Posterior vena cava (tissue), 2 donors: ENCODE measurements at places on chromosomes 11 and 22.
A peak's percentile ranks its signal among the peaks of the same experiment; 100 is the strongest.

DNA sequence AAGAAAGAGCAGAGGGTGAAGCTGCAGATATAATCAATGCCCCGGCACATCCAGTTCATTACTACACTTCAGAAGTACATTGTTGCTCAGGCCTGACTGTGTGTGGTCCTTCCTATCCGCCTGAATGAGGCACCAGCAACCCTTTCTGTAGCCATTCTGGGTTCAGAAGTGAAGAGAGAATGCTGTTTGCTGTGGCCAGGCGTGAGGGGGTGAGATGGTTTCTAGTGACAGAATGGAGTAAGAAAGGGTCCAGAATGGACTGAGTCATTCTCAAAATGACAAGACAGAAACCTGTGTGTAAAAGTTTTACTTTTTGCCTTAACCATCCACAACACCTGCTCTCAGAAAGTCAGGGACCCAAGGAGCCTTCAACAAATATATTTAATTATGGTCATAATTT lies 334.8 kb downstream of the GUCY1A2 start:
- DNase-seq, result no peak

DNA sequence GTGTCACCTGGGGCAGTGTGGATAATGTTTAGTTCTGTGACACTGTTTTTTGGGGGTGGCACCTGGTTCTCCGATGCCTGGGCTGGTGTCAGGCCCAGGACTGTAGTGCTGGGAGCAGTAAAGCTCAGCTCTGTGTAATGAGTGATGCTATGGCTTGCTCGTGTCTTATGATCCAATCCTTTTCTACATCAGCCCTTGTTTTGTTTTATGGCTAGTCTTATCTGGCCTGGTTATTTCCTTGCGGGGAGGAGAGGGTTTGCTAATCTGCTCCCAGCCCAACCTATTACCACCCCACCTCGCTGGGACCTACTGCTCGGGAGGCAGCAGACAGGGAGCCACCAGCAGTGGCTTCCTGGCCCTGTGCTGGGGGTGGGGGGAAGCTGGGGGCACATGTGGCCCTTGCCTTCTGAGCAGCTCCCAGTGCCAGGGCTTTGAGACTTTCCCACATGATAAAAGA lies 35.0 kb upstream of the TPBGL start:
- peak; percentile 23 for DNase-seq

GRCh38 chr11:62708793-62709192 lies 1.3 kb downstream of the GNG3 start:
- no peak for DNase-seq

GRCh38 chr22:23214398-23214797 lies 34.1 kb downstream of the BCR start:
- no peak for DNase-seq

- no peak for DNase-seq
These were observed 698.1 kb downstream of the NTM start for GRCh38 chr11:132068556-132068955.

- DNase-seq, result no peak
These were observed 217.7 kb upstream of the CTSC start for GRCh38 chr11:88555018-88555828.

DNA sequence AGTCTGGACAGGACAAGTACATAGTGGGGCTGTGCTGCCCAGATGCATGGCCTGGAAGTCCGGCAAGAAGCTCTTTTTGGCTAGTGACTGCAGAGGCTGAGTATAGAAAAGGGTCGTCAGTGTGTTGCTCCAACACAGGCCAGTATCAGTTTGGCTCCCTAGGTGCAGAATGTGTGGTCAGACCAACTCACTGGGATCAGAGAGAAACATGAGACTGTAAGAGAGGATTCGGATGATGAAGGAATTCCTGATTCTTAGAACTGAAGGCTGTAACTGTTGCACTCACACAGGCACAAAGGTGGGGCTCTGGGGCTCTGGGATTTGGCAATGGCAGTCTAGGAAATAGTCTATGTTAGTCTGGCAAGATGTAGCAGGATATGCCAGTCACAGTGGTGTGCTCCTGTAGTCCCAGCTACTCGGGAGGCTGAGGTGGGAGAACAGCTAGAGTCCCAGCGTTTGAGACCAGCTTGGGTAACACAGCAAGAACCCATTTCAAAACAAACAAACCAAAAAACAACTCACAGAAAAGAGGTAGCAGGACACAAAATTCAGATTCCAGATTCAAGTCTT lies 11.1 kb upstream of the UPB1 start:
- no peak for DNase-seq

GRCh38 chr11:107785401-107785800 lies 73.2 kb downstream of the SLC35F2 start:
- DNase-seq, result no peak

DNA sequence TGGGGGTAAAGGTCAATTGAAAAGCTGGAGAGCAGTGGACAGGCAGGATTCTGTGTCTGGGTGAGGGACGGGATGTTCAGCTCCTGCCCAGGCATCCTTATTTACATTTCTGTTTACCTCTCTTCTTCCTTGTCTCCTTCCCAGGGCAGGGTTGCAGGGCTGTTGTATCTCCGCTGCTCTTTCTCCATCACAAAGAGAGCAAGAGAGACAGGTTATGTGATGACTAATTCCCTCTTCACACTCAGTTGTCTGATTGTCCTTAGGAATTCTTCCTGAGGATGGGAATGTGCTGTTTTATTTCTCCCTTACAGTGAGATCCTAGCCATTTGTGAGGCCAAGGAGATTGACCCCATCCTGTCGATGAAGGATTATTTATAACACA lies 104.9 kb downstream of the VPREB1 start:
- no peak for DNase-seq

GRCh38 chr11:74592441-74593362 lies at the start of gene POLD3:
TSS of gene POLD3 (plus strand) at chr11:74592582. CDS start at chr11:74592659, 77 bp downstream.
- peak; percentile 99 for DNase-seq

GRCh38 chr11:1491379-1491778 lies 4.8 kb upstream of the MOB2 start:
- no peak for DNase-seq

DNA sequence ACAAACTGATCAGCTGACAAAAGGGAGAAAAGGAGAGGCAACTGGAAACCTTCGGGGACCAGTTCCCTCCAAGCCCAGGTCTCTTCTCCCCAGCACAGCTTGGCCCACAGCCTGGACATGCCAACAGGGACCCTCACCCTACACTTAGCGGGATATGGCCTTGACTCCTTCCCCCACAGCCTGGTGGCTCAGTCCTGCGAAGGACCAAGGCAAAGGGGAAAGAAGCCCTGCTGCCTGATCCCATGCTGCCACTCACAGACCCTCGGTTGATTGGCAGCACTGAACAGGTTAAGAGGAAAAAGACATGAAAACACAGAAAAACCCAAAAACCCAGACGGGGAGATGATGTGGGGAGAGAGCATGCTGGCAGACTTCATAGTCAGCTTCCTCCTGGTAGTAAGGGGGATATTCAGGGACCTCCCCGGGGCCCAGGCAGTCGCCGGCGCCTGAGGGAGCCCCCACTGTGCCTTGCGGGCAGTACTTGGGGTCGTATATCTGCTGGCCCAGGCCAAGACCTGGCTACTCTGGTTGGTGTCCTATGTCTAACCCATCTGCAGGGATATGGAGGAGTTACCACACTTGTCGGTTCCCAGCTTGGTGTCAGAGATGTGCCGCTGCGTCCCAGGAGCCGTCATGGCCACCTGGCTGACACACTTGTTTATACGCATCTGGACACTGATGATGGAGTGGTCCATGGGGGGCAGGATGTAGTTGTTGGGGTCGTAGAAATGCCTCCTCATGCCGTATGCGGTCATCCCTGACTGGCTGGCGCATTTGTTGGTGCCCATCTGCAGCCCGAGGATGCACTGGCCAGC lies 34.2 kb upstream of the HORMAD2 start:
- DNase-seq, result no peak

DNA sequence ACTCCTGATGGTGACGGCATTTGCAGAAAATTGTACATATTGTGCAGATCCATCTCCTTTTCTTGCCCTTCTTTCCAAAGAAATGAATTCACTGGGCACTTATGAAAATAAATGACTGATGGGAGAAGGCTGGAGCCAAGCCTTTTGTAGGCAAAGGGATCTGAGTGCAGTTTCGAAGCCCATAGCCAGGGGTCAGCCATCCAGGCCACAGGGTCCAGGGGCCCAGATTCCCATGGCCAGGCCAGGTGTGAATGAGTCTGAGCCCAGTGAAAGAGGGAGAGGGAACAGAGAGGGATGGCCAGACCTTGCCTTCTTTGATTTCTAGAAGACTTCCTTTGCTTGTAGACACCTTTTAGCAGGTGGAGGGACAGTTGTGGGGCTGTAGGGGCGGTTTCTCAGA lies 209.1 kb downstream of the KIRREL3 start:
- no peak for DNase-seq

- DNase-seq, result no peak
These were observed 67.3 kb upstream of the NUP50 start for GRCh38 chr22:45096256-45096907.

- DNase-seq, result no peak
These were observed 55.6 kb downstream of the ARHGEF12 start for GRCh38 chr11:120391854-120392253.

DNA sequence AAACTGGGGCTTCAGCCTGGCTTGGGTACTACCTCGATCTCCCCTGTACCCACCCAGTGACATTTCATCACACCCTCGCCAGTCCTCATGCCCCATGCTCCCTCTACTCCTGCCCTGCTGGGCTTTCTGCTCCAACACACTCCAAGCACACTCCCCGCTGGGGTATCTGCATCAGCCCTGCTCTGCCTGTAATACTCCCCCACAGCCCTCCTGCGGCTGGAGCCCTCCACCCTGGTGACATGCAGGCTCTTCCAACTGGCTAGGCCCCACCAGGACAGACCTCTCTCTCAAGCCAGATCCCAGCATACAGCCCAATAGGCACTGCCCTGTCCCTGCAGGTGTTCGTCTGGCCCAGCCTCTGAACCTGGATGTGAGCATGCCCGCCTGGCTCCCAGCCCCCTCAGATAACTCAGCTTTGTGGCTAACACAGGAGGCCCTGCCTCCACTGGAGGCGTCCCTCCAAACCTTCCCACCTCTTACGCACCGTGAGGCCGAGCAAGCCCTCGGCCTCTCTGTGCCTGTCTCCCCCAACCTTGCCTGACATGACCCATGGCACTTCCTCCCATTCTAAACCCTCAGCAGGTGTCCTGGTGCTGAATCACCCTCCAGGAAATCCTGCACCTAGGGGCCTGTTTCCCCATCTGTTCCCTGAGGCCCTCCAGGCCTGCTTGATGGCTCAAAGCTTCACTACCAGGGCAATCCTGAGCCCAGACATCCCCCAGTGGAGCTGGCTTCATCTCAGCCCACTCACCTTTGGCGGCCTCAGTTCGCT lies 33.5 kb upstream of the TXNRD2 start:
- DNase-seq, result no peak

- no peak for DNase-seq
These were observed 22.9 kb downstream of the RNF141 start for GRCh38 chr11:10518123-10518522.

DNA sequence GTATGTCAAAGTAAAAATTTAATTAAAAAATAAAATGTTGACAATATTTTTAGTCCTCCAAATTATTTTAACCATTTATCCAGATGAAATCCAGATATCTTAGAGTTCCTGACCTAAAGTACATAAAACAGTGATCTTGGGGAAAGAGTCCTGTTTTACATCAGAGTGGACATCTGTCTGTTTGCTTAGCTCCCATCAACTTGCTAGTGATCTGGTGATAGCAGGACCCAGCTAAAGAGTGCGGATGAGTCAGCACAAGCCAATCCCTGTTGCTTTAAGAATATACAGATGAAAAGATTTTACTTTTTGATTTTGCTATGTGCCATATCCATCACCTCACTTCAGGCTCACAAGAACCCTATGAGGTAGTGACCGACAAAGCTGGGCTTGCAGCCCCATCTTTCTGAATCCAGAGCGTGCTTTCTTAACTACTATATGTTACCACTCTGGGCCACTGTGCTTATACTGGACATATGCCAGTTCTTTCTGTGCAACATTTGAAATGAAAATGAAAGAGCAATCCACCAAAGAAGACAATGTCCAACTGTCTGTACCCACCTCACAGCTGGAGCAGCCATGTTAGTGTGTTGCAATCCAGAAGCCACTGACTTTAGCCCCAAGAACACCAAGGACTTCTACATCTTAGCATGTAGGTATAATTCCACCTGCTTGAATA lies 167.6 kb upstream of the SESN3 start:
- DNase-seq, result no peak

GRCh38 chr11:69969890-69970784 lies 108.0 kb upstream of the ANO1 start:
- no peak for DNase-seq

- no peak for DNase-seq
These were observed 400.2 kb downstream of the MN1 start for GRCh38 chr22:27401321-27401720.

DNA sequence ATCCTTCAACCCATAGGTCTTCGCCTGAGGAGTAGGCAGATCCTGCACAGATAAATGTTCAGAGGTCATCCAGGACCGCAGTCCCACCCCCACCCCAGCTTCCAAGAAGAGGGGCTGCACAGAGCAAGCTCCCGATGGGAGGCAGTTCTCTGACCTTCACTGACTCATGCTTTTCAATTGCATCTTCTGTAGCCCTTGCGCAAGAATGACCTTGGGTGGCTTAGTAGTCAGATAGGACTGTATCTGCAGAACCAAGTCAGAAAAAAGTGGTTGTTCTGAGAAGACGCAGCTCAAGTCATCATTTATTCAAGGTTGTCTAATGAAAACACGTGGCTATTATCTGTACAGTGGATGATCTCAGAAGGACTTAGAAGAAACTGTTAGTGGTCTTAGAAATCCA lies 16.4 kb upstream of the GRAMD1B start:
- DNase-seq, result no peak

DNA sequence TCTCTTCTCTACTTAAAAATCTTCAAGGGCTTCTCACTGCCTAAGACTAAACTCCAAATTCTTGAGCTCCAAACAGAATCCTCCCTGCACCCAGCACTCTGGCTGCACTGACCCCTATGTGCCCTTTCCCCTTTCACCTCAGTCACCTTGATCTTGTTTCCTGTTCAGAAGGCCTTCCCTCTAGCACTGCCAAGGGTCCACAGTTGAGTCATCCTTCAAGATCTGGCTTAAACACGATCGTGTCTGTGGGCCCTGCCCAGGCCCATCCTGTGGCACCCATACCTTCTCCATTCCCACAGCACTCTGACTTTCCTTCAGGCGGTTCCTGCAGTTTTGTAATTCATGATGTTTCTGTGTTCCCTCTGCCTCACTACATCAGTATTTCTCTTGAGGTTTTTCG lies 129.2 kb downstream of the ARL14EP start:
- DNase-seq, result no peak

GRCh38 chr22:22933100-22933806 lies 45.6 kb downstream of the IGLL5 start:
- no peak for DNase-seq

GRCh38 chr11:101103433-101103832 lies 26.2 kb downstream of the PGR start:
- no peak for DNase-seq

- peak; percentile 46 for DNase-seq
These were observed 91.6 kb upstream of the SLC22A12 start for GRCh38 chr11:64499261-64500004.

- no peak for DNase-seq
These were observed 529.5 kb downstream of the SOX6 start for GRCh38 chr11:15826826-15827225.
